ENCODE measurements at places on chromosomes 4 and X.

DNA sequence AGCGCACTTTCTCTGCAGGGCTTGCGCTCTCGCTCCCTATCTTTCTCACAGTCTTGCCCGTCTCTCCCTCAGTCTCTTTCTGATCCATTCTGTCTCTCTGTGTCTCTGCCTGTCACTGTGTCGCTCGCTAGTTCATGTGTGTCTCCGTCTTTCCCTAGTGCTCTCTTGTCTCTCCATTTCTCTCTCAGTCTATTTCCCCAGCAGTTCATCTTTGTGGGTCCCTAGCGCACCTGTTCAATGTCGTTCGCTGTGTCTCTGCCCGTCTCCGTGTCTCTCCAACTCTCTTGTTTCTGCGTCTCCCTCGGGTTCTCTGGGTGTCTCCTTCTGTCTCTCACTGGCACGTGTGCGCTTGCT, 1.5 kb downstream of the GPR101 start:
- no peak for DNase-seq

DNA sequence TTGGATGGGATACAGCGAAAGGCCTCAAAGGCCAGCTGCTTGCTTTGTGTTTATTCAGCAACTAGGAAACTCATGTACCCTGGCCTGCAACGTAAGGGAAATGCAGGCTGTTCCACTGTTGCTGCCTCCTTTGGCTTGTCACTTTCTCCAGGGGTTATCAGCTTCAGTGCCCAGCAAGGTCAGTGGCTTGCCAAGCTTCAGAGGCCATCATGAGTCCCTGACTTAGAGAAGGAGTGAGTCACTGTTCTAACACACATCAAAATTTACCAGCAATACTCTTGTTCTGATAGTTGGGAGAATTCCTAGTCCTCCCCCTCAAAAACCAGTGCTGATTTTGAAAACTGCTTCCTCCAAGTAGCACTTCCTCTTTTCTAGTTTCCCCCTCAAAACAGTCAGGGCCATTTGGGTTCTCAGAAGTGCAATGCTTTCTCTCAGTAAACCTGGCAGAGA, 250.8 kb downstream of the ARHGAP24 start:
- DNase-seq: no peak

- no peak for DNase-seq
Observed at GRCh38 chrX:57177070-57177469, 39.9 kb upstream of the SPIN2A start.

GRCh38 chr4:120446051-120446567, 379.5 kb upstream of the MAD2L1 start:
- DNase-seq: no peak

DNA sequence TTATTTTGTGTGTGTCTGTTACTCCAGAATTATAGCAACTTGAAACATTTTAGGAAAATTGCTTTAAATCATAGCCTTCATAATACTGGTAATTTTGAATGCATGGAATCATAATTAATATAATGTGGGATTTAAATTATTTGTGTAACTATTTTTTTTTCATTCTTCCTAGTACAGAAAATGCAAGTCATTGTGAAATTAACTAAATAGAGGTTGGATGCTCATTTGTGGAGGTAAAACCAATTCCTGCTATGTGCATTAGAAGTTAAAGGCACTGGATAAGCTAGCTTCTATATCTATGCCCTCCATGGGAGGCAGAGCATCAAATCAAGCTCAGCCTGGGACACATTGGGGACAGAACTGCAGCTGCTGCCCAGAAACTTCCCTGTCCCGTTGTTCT, 1048.5 kb upstream of the PABPC4L start:
- no peak for DNase-seq

GRCh38 chr4:1759170-1759817, 33.8 kb upstream of the FGFR3 start:
- no peak for DNase-seq

DNA sequence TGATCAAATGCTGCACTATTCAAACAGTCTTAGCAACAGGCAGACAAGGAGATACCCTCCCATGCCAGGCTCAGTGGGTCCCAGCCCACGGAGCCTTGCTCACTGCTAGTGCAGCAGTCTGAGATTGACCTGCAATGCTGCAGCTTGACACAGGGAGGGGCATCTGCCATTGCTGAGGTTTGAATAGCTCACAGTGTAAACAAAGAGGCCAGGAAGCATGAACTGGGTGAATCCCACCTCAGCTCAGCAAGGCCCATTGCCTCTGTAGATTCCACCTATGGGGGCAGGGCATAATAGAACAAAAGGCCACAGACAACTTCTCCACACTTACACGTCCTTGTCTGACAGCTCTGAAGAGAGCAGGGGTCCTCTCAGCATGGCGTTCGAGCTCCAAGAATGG, 26.6 kb upstream of the ZXDB start:
- no peak for DNase-seq

DNA sequence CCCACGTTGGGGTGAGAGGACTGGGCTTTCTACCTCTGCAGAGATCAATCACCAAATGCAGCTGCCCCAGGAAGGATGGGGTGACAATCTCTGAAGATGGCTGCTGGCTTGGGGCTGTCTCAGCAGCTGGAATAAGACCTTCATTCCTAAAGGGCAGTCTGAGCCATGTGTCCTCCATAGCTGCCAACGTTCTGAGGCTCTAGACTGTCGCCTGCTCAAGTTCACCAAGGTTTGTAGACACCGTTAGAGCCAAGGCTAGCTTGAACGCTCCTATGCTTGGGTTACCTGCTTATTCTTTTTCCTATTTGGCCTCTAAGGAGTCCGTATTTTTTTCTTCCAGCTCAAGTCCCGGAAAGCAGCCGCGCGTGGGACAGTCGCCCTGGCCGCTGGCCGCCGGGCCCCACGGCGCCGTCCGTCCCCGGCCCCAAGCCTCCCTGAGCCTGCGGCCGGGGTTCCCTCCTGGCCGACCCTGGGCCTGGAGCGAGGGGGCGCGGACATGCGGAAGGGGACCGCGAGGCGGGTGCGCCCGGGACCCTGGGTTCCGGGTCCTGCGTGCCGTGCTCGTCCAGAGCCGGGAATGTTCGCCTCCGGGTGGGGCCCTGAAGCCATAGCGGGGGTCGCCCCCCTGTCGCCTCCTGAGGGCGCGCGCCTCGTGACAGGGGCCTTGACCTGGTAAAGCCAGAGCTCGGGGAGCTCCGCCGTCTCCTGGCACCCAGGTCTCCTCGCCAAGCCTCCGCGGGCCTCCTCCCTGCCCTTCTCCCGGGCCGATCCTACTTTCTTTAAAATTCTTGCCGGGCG, 23.3 kb downstream of the MRFAP1 start:
- DNase-seq: no peak

DNA sequence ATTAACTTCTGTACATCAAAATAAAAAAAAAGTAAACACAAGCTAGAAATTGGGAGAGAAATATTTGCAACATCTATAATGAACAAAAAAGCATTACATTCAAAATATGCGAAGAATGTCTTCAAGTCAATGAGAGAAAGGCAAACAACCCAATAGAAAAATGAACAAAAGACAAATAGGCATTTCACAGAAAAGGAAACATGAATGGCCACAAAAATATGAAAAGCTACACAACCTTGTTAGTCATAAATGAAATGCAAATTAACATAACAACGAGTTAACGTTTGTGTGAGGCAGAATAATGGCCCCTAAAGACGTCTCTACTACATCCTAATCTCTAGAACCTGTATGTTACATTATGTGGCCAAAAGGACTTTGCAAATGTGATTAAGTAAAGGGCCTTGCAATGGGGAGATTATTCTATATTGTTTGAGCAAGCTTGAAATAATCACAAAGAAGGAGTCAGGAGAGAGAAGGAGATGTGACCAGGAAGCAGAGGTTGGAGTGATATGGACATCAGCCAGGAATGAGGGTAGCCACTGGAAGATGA, 86.8 kb downstream of the WDFY3 start:
- no peak for DNase-seq

- no peak for DNase-seq
Observed at GRCh38 chr4:56649445-56650261, 31.4 kb downstream of the HOPX start.

DNA sequence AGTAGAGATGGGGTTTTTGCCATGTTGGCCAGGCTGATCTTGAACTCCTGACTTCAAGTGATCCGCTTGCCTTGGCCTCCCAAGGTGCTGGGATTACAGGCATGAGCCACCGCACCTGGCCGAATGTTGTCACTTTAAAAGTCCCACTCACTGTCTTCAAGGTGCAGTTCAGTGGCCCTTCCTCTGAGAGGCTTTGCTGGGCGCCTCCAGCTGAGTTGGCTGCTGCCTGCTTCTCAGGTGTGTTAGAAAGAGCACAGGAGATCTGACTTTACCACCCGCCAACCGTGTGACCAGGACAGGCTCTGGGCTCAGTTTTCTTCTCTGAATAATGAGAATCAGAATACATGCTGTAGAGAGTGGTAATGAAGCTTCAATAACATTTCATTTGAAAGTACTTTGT, 207.4 kb downstream of the CEP135 start:
- no peak for DNase-seq

All from CD4-positive, alpha-beta T cell treated with Interleukin-17A for 4 hours (primary cell).